Activated T-helper 1 cell treated with anti-CD3 and anti-CD28 coated beads, Interleukin-2, amount 50 U/mL, for 16 hours (primary cell): ENCODE measurements at places on chromosomes 4 and X.

DNA sequence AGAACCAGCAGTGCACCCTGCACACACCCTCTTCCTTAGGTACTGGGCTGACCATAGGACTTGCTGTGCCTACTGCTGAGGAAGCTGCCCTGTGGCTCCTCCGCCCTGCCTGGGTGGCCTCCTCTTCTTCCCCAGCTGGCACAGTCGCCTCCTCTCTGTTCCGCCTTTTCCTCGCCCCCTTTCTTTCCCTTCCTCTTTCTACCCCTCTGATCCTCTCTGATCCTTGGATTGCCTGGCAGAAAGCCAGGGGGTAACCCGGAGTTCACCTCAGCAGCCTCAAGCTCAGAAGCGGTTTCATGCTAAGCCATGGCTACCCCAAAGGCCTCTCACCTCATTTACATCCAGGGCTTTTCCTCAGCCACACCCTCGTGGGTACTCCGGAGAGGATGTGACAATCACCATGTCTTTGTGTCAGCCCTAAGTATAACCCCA lies 136.2 kb downstream of the SMIM20 start:
- no peak for DNase-seq

DNA sequence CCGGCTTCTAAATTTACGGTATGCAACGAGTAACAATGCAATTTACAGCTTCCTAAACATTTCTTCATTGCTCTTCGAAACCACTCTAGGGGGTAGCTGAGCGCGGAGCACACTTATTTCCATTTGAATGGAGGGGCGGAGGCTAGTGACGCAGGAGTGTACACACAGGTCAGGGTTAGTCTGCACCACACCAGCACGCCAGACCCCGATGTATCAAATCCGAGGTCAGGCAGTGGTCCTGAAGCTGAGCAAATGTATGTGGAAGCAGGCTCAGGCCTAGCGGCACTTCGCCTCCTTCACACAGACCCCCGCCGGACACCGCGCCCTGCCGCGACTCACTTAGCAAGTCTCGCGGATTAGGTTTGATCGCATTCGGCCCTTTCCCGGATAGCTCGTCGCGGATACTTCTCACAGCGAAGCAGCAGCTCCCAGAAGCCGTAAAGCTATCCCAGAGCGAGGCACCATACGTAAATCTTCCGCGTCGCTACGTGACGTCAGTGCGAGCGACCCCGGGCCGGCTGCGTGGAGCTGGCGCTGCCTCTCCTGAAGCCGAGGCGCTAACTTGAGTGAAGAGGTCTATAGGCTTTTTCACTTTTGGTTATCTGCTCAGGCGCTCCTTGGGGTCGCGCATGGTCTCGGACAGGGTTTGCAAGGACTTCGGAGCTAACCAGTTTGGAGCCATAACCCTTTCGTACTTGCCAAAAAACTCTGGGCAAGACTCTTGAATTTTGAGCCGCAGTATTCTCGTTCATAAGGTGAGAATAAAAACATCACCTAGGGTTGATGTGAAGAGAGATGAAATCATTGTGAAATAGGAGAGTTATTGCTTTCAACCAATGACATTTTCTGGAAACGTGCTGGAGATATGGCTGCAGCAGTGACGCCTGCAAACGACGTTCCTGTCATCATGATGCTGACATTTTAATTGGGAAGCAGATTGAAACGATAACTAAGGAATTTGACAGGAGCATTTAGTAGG lies at the start of gene AASDH:
Gene AASDH, minus strand, starts transcription at position 469 of the 979 bp plus-strand sequence. CDS start 3,192 bp downstream, outside the sequence.
- DNase-seq = peak; percentile 87

- DNase-seq = no peak
Measured at GRCh38 chrX:51894697-51895336, 1.4 kb downstream of the MAGED1 start.

DNA sequence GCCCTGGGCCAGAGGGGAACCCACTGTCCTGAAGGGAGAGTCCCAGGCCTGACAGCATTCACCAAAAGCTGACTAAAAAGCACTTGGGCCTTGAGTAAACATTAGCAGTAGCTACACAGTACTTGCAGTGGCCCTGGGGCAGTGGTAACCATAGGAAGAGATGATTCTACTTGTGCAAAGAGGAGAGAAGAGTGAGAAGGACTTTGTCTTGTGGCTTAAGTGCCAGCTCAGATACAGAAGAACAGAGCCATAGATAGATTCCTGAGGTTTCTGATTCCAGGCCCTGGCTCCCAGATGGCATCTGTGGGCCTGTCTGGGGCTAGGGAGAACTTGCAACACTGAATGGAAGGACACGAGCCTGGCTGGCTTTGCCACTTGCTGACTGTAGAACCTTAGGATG lies 100.5 kb downstream of the PTCHD1 start:
- no peak for DNase-seq

- no peak for DNase-seq
Measured at GRCh38 chr4:648579-649292, 23.4 kb downstream of the PDE6B start.

DNA sequence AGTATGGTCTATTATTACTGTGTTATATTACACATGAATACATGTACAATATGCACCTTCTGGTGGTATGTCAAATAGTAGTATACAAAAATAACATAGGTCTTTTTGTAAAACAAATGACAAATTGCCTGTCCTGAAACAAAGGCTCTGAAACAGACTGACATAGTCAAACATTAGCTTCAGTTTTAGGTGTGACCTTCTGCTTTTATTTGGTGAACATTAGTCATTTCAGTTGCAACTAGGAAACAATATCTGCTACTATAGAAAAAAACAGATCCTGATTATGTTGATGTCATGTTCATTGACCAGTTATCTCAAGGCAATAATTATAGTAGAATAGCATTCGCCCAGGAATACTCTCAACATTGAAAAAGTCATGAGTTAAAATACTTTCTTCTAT lies 123.0 kb downstream of the CHRNA9 start:
- DNase-seq = no peak

GRCh38 chrX:125205133-125205917 lies 114.3 kb upstream of the TEX13C start:
- DNase-seq = no peak

- no peak for DNase-seq
Measured at GRCh38 chr4:113031212-113031611, 18.2 kb upstream of the ANK2 start.

GRCh38 chr4:133638751-133639150 lies 489.7 kb downstream of the PCDH10 start:
- no peak for DNase-seq

DNA sequence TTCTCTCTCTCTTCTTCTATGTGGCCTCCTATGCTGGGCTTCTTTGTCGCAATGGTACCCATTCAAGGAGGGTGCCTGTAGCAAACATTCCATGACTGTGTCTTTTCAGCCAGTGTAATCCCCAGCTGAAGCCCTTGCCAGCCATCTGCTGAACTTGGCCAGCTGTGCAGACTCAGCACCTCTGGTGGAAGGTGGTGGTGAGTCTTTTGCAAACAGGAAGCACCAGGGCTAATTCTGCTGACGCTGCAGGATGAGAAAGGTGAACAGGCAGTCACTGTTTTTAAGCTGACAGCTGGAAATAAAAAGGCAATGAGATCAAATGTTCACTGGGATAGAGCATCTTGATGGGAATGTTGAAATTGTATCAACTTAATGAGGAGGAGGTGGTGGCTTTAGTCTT lies 298.7 kb upstream of the CLNK start:
- no peak for DNase-seq
